Forelimb muscle (tissue), 1 donor: ENCODE measurements at places on chromosomes 1 and 21.

- DNase-seq, result no peak
Measured at GRCh38 chr1:82752046-82752445, 951.3 kb downstream of the ADGRL2 start.

- no peak for DNase-seq
Measured at GRCh38 chr1:91790392-91790791, 95.6 kb downstream of the TGFBR3 start.

DNA sequence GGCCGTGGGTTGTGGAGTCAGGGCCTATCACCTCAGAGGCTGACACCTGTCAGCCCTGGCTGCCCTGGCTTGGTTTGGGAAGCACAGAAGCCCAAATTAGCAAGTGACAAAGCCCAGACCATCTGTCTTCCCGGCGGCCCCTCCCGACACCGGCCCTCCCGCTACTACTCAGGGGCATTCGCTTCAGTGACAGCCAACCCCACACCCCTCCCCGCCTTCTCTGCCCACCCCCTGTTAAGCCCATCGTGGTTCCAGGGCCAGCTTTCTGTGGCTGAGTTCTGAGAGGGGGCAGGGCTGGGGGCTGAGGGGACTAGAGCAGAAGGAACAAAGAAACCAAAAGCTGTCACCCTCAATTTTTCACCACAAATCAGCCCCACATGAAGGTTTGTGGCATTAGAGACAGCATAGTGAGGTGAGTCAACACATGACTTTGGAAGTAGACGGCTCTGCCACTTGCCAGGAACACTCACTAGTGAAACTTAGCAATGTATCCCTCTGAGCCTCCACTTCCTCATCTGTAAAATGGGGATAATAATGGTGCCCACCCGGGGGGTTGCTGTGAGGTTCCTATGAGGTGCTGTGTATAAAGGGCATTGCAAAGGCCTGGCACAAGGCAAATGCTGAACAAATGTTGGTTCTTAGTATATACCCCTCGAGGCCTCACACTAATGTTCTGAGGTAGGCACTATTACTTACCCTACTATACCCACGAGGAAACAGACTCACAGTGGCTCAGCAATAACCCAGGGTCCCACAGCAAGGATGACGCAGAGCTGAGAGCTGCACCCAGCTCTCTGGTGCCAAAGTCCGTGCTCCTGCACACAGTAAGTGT lies 5.2 kb upstream of the TNNI1 start:
- DNase-seq, result no peak

- DNase-seq, result no peak
Measured at GRCh38 chr1:151934048-151934493, 24.8 kb upstream of the THEM4 start.

DNA sequence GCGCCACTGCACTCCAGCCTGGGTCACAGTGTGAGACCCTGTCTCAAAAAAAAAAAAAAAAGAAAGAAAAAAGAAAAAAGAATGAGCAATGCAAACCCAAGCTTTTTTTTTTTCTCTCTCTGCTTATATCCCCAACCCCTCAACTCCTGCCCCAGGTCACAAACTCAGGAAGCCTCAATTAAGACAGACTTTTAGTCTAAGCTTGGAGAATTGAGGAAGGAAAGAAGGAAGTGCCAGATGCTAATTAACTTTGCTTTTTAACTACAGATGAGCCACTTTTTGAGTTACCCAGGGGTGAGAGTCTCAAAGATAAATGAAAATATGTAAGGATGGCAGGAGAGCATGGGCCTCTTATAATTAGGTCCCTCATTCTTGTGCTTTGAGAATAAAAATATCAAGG lies 33.3 kb downstream of the PIK3CD start:
- no peak for DNase-seq

DNA sequence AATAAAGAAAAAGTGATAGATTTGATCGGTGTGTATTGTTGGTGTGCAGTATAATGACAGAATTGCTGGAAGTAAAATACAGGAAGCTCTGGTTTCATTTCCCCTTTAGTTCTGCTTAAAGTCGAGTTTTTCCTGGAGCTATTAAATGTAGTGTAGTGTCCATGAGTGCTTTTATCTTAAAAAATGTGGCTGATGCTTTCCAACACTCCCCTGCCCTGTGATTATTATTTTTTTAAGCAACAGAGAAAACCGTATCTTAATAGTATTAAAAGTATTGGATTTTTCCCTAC lies 1.1 kb downstream of the LGALS8 start:
- no peak for DNase-seq

GRCh38 chr21:31914472-31914871 lies 41.7 kb downstream of the HUNK start:
- DNase-seq, result no peak

DNA sequence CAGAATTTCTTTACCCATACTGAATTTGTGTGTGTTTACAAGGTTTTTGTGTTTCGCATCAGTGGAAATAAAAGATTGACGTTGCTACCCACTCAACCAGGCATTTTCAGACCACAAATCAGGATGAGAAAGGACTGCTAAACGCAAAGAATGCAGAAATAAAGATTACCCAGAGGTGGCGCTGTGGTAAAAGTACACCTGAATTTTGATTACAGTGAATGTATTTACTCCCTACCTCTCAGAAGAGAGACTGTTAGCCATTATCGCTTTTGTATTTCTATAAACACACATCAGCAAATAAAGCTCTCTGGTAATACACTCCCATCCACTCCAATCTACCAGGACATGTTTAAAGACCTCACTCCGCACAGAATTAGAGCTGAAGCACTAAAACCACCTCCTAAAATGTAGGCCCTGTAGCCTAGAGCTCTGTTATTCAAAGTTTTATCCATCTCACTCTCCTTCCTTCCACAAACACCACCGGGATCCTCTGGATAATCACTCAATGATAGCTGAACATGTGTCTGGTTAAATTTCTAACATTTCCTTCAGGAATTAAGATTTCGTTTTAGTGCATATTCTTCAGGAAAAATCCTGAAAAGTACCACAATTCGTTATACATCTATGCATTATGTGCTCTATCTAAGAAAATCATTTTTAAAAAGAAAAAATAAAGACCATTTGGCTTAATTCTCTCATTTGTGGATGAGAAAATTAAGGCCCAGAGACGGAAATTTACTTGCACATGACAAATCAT lies 2.5 kb upstream of the LMO4 start:
- DNase-seq, result no peak

DNA sequence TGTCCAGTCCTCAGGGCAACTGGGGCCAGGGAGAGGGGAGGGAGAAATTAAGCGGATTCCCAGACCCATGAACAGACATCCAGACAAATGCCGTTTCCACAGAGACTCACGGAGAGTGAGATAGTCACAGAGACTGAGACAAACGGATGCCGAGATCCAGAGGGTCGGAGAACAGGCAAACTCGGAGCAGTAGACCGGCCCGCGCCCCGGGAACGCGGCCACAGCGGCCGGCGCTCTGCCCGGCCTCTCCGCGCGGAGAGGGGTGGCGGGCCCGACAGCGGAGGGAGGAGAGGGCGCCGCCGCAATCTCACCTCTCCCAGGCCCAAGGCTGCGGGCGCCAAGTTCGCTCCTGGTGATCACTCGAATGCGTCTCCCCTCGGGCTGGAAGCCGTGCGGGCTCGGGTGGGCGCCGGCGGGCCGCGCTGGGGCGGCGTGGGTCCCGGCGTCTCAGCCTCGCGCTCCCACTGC lies 831 bp upstream of the FOXD2 start:
- DNase-seq, result no peak

GRCh38 chr1:197733324-197733723 lies 42.0 kb downstream of the DENND1B start:
- no peak for DNase-seq

GRCh38 chr21:20551939-20552338 lies 446.3 kb upstream of the NCAM2 start:
- no peak for DNase-seq

- no peak for DNase-seq
Measured at GRCh38 chr1:172373864-172374263, 46.6 kb upstream of the C1orf105 start.

- DNase-seq, result no peak
Measured at GRCh38 chr21:25518491-25518911, 88.8 kb downstream of the MRPL39 start.

DNA sequence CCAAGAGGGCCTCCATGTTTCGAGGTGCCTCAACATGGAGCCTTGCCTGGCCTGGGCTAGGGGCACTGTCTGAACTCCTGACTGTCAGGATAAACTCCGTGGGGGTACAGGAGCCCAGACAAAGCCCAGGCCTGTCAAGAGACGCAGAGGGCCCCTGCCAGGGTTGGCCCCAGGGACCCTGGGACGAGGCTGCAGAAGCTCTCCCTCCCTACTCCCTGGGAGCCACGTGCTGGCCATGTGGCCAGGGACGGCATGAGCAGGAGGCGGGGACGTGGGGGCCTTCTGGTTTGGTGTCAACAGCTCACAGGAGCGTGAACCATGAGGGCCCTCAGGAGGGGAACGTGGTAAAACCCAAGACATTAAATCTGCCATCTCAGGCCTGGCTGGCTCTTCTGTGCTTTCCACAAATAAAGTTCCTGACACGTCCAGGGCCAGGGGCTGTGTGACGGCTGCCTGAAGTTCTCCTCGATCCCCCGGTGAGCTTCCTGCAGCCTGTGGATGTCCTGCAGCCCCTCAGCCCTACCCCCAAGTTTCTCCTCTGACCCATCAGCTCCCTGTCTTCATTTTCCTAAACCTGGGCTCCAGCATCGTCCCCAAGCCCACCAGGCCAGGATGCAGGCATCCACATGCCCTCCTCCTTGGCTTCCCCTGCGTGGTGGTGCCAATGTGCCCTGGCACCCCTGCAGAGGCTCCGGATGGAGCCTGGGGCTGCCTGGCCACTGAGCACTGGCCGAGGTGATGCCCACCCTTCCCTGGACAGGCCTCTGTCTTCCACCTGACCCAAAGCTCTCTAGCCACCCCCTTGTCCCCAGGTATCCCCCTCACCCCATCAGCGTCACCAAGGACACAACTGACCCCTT lies 12.8 kb upstream of the LRRC3 start:
- DNase-seq, result no peak
